NCI-H1930 (cell line): ENCODE measurements at places on chromosomes 2 and 18.

DNA sequence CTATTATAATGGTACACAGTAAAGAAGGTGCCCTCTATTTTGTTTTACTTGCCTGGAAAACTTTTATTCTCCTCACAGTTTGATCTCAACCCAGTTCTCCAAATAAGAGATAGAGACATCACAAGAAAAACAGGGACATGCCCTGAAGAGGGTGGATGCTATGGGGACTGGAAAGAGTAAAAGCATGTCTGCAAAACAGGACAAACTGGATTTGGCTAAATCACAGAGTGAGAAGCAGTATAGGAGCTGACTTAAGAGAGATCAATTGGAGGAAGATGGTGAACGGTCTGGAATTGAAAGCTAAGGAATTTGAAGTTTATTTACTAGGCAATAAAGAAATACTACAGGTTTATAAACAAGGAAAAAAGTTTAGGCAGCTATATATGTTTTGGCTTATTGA is 33.0 kb downstream of the SP140L start:
- DNase-seq = no peak

- DNase-seq = no peak
Measured at GRCh38 chr2:219297766-219298456, 11.3 kb downstream of the PTPRN start.

- no peak for DNase-seq
Measured at GRCh38 chr2:37798315-37799005, 126.6 kb upstream of the RMDN2 start.

DNA sequence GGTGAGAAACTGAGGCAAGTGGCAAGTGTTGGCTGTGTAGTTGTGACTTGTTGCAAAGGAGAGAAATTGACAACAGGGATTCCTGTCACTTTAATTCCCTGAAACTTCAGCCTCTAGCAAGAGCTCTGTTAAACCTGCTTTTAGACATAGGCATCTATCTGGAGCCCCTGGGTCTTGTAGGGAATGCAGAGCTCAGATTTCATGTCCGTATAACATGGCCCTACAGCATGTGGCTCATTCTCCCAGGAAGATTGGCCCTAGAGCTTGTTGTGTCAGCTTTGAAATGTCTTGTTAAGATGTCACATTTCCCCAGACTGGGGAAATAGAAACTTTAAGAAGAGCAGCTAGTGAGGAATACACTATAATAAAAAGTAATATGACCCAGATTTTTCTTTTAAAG is 115.8 kb downstream of the POLE4 start:
- no peak for DNase-seq

DNA sequence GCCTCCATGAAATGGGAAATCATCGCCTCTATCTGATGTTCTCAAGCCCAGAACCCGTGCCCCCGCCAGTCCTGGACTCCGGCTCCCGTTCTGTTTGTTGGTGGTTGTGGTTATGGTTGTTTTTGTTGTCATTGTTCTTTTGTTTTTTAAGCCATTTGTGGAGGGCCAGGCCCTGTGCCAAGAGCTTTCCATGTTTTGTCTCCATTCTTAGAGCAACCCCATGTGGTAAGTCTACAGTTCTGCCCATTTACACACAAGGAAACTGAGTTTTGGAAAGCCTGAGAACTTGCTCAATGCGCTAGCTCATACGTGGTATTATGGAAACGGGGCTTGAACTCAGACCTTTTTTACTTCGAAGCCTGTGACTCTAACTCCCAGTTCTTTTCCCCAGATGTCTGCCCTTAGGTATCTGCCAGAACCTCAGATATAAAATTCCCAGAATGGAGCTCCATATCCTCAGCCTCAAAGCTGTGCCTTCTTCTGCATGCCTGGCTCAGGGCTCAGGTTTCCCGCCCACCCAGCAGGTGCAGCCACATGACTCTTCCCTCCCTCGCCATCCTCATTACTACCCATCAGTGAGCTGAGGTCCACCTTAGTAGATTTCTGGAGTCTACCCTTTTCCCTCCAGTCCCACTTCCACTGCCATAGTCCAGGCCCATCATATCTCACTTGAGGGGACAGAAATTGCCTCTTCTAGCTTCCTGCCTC is 194.1 kb downstream of the KLHL29 start:
- no peak for DNase-seq

DNA sequence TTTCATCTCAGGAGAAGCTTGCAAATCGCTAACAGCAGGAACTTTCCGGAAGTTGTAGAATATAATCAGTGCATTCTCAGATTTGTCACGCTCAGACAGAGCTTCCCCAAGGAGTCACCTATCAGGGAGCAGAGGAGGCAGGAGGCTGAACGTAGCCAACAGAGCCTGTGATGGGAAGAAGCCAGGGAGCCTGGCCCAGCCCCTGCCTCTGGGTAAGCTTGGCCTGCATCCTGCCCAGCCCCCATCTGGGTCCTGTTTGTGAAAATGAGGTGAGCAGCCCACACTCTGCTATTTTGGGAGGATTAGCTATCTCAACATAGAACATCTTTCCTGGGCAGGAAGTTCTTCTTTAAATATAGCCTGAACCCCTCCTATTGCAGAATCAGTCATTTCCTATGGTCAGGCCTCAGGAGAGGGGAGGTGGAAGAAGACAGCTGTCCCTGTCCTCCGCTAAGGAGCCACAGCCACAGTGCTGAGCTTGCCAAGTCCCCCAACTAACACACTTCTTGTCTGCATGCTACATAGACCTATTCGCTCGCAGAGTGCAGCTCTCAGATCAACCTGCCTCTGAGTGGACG is 19.2 kb upstream of the PKDCC start:
- no peak for DNase-seq

- peak; percentile 31 for DNase-seq
Measured at GRCh38 chr18:8389391-8390340, 219.6 kb upstream of the RAB12 start.

DNA sequence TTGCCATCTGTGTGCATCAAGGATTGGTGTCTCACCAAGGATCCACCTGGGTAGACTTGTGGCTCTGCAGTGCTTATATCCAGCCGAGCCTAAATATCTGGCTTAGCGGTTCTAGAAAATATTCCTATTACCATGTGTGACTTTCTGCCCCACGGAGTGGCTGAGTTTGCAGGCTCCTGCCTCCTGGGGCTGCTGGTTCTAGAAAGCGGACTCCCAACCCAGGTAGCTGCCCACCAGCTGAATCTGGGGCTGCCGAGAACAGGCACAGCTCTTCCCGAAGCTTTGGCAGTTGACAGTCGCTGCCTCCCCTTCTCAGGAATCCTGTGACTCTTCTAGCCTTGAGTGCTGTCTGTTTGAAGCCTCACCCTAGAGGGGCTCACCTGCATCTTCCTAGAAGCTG is 104.6 kb downstream of the TPGS2 start:
- no peak for DNase-seq

DNA sequence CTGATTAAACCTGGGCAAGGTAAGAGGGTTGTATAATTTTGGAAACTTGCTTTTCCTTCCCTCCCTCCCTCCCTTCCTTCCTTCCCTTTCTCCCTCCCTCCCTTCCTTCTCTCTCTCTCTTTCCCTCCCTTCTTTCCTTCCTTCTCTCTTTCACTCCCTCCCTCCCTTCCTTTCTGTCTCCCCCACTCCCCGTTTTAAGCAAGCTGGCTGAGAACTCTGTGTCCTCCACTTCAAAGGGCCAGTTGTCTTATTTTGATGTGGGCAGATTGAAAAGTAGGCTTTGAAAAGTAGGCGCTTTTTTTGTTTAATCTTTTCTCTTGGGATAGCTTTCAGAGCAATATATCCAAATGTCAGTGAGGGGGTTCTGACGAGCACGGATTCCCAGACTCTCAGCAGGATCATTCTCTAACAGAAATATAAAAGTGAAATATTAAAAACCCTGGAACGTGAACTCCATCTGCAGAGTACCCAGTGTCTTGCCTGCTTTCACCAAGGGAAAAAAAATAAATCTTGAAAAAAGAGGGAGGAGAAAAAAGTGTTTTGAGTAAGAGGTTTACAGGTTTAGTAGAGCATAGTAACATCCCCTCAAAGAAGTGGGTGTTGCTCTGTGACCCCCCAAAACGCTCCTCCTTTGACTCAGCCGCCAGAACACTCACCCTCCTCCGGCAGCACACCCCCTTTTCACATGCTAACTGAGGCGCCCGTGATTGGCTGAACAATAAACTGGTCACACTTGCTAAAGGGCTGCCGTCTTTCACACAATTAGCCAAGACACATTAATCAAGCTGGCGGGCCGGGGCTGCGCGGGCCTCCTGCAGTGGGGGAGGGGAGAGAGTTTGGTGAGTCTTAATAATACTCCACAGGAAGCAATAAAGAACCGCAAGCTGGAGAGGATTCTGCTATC is 52.2 kb downstream of the CDK15 start:
- no peak for DNase-seq

DNA sequence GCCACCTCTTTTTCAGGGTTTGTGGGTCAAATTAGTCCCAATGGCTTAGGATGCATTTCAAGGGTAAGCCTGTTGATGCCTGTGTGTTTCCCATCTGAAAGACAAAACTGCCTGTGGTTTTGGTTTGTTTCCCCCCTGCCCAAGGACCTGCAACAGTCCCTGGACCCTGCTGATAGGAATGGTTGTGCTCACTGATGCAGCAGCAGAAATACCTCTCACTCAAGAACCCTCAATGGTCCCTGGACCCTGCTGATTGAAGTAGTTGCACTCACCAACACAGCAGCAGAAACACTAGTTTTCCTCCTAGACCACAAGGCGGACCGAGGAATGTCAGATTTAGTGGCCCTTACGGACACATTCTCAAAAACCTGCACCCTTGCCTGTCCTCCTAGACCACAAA is 386.9 kb downstream of the NUP35 start:
- DNase-seq = no peak

- no peak for DNase-seq
Measured at GRCh38 chr2:168179592-168179991, 67.8 kb downstream of the STK39 start.

GRCh38 chr2:218039171-218039570 is 29.9 kb upstream of the RUFY4 start:
- no peak for DNase-seq

DNA sequence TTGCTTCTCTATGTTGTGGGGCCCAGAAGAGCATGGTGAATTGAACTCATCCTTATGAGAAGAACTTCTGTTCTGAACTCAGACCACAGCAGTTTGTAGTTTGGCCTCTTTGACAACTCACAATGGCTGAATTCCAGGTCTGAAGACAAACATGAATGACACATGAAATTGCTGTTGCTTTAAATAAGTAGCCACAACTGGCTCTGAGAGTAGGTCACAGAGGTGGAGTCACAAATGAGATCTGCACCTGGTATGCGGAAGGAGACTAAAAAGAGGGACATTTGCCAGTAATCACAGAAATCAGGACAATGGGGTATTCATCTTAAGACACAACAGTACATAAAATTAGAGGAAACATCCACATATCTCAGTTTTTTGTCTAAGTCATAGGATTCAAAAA is 290.3 kb upstream of the MMADHC start:
- DNase-seq = no peak

- DNase-seq = no peak
Measured at GRCh38 chr2:30702694-30703093, 104.6 kb downstream of the CAPN13 start.

DNA sequence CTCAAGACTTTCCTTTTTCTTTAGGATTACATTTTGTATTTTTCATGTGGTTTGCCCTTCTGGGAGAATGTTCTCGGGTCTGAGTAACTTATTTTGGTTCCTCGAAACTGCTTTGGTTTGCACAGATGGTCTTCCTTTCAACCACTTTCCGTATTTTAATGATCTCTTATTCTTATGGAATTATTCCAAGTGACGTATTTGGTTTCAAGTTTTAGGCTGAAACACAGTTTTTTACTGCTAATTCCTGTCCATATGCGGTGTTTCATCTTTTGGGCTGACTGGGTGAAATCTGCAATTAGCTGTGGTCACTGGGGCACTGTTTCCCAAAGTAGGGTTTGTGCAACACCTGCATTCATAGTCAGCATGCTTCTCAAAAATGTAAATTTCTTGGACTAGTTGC is 122.7 kb downstream of the CAPN13 start:
- DNase-seq = no peak

- no peak for DNase-seq
Measured at GRCh38 chr2:14123436-14124103, 508.9 kb upstream of the LRATD1 start.

GRCh38 chr2:190649798-190650390 is 1.0 kb downstream of the NAB1 start:
- DNase-seq = no peak

DNA sequence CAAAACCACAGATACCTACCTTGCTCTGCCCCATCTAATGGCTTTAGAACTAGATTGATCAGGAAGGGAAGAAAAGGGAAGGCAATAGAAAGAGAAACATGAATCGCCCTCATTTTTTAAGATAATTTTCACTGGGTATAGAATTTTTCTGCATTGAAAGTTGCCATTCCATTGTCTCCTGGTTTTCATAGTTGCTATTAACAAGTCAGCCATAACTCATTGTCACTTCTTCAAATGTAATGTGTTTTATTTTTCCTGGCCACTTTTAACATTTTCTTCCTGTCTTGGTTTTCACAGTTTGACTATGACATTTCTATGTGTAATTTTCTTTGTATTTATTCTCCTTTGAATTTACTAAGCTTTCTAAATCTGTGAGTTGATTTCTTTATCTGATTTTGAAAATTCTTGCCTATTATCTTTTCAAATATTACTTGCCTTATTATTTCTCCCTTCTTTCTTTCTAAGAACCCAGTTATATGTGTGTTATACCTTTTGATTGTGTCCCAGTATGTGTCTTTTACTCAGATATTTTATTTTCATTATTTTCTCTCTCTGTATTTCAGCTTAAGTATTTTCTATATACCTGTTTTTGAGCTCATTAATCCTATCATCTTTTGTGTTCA is 85.5 kb upstream of the GLI2 start:
- no peak for DNase-seq

- DNase-seq = no peak
Measured at GRCh38 chr2:62254424-62255266, 58.7 kb downstream of the B3GNT2 start.

DNA sequence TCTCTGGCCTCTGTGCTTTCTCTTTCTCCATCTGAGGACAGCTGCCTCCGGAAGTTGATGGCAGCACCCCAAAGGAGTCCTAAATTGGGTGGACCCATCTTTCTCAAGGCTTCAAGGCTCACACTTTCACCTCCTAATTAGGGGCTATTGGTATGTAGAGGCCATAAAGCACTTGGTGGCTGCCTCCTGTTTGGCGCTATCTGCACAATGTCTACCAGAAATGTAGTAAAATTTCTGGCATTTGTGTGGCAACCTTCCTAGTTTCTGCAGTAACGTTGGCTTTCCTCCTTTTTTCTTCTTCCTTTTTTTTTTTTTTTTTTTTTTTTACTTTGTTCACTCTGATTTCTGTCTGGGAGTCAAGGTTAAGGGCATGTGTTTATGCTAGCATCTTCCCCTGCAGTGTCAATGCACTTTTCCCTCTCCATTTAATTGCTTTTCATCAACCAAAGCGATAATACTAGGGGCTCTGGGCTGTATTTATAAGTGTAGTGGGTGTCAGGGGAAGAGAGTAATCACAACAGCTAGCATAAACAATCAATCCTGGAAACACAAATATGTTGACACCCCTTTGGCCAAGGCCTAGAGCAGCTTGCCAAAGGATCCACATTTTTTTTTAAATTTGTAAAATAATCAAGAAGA is 86.0 kb downstream of the TACR1 start:
- DNase-seq = no peak

GRCh38 chr2:178452870-178453269 is 1.7 kb downstream of the PJVK start:
- no peak for DNase-seq
